GF-D8 (cell line): ENCODE measurements at places on chromosomes 2 and 18.

DNA sequence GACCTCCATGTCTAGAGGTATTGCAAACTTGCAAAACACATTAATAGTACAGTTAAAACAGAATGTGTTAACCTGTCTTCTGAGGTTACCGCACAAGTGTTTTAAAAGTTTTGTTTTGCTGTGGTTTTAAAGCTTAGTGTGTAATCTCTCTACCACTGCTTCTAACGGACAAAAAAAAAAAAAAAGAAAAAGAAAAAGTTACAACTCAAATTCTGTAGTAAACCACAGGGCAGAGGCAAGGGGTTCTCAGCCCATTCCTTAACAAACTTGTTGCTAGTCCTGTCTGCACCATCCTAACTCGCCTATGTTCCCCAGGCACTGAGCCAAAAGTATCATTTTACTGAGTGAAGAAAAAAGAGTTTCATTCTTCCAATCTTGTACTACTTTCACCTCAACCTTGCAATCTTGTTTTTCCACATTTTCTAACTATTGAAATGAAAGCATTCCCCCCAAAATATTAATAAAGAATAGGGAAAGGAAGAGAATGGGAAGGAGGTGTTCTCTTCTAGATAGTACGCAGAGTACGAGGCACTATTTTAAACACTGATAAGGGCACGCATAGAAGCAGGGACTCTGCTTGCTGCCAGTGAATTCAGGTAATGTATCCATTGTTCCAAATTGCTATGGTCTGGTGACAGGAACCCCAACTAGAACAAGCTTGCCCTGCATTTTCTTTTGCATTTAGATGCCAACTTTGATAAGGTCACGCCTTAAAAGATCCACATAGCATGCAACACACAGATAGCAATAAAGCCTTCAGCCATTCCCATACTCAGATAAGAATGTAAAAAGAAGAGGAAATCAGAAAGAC, 47.1 kb downstream of the IKZF2 start:
- no peak for DNase-seq

DNA sequence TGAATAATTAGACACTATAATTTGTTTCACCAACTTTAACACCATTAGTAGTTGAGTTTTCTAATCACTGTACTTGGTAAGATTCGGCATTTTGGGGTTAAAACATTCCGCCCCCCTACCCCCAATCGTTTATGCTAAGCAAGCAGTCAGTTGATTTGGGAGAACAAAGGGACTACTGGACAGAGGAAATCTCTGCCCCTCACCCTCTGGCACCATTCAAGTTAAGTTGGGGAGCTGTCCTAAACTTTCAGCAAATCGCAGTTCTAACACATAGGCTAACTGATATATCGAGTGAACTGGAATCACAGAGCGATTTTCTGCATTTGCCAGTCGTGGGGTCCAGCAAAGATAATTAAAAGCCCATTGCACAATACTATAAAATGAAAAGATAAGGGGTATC, 5.6 kb downstream of the KLF7 start:
- DNase-seq, result no peak

DNA sequence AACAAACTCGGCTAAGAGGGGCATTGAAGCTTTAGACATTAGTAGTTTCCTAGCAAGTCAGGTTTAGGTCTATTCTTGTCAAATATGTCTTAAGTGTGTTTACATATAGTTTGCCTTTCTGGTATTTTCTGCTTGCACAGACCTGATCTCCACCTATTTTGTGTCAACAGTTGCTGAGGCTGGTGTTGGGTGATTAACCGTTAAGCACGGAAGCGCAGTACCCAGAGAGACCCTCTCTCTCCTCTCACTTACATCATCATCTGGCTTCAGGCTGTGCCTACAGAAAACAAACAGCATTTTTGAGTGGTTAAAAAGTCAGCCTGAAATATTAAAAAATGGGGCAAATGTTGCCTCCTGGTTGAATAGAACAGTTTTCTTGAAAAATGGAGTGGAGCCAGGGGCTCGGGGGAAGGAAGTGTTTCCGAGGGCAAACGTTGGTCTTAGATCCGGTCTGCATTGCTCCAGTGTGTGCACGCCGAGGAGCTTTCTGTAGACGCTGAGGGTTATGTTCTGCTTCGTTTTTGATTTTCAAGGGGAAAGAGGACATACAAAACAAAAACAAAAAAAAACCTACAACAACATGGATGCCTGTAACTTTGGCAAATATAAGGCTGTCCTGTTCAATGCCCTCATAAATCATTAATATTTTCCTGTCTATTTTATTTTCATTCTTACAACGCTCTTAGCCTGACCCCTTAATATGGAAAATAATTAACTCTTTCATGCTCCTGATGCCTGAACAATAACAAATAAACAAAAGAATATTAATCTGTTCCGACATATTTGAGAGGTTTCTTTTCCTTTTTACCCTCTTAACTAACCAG, 120.8 kb downstream of the MEIS1 start:
- DNase-seq, result peak; percentile 30

- no peak for DNase-seq
These were observed 69.7 kb downstream of the FEZ2 start for GRCh38 chr2:36528274-36528673.

DNA sequence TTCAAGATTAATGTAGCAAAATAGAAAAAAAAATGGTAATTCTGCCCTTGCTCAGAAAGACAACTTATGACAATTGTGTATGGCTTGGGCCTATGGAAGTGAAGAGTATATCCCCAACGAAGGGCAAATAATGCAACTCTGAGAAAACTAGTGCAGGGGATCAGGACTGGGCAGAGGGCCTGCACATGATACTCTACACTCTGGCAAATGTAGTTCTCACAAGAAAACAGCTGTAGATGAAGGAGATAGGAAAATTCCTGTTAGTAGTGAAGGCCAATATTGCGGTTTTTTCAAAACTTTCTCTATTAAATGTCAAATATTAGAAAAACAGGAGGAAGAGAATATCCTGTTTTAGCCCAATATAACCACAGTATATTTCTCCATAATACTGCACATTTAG, 77.8 kb downstream of the SCN9A start:
- no peak for DNase-seq

GRCh38 chr2:146503366-146503765, 1341.5 kb upstream of the ACVR2A start:
- DNase-seq, result no peak

GRCh38 chr2:21981127-21981526, 857.4 kb downstream of the TDRD15 start:
- no peak for DNase-seq

GRCh38 chr2:172311921-172312345, 115.5 kb upstream of the ITGA6 start:
- no peak for DNase-seq
